Left kidney (tissue), 8 donors: ENCODE measurements at places on chromosomes 16 and 17.

DNA sequence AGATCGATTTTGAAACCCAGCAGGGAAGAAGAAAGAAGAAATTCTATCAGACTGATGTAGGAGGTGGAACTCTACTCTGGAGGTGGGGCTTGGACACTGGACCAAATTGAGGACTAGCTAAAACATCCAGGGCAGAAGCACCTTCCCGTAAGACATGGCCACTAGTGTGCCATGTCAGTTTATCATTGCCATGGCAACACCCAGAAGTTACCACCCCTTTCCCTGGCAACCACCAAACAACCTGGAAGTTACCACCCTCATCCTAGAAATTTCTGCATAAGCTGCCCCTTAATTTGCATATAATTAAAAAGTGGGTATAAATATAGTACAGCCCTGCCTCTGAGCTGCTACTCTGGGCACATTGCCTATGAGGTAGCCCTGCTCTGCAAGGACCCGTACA lies 66.7 kb downstream of the NACA2 start:
- DNase-seq, result no peak

DNA sequence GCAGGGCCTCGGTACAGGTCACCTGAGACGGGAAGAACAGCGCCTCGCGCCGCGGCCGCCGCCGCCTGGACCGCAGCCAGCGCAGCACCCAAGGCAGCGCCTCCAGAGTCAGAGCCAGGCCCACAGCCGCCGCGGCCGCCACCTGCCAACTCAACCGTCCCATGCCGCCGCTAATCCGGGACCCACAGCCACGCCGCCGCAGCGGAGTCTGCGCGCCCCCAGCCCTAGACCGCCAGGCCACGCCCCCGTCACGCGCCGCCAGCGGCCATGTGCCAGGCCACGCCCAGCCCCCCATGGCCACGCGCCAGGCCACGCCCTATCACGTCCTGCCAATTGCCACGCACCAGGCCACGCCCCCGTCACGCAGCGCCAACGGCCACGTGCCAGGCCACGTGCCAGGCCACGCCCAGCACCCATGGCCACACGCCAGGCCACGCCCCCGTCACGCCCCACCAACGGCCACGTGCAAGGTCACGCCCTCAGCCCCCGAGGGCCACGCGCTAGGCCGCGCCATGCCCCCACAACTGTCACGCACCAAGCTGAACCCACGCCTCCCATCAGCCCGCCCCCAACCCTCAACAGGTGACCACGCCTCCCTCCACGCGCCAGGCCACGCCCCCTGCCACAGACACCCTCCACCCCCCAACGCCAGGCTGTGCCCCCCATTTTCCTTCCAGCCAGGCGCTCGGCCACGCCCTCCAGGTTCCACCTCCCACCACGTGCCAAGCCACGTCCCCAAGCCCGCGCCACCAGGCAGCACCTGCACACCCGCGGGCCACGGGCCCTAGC lies at the start of gene PLD6:
Gene PLD6 (minus strand): TSS at position 210 of the 789 bp plus-strand sequence. CDS start 47 bp downstream, at position 163.
- peak; percentile 52 for DNase-seq

GRCh38 chr17:7464081-7464480 lies 15.3 kb downstream of the ZBTB4 start:
- DNase-seq, result no peak

DNA sequence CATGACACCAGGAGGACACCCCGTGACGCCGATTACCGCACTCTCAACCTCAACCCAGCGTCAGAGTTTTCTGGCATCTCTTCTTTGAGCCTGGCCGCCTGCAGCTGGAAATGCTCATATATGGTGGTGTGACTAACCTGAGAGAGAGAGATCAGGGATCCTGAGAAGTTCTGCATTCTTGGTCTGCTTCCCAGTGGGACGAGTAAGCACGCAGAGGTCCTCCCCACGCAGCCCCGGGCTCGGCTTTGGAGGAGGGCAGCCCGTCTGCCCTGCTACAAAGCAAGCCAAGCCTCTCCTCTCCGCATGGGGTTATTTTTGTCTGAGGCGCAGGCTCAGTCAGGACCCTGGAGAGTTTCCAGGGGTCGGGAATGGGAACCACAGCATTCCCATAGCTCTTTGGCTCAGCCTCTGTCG lies 16.5 kb downstream of the CRISPLD2 start:
- DNase-seq, result peak; percentile 77

DNA sequence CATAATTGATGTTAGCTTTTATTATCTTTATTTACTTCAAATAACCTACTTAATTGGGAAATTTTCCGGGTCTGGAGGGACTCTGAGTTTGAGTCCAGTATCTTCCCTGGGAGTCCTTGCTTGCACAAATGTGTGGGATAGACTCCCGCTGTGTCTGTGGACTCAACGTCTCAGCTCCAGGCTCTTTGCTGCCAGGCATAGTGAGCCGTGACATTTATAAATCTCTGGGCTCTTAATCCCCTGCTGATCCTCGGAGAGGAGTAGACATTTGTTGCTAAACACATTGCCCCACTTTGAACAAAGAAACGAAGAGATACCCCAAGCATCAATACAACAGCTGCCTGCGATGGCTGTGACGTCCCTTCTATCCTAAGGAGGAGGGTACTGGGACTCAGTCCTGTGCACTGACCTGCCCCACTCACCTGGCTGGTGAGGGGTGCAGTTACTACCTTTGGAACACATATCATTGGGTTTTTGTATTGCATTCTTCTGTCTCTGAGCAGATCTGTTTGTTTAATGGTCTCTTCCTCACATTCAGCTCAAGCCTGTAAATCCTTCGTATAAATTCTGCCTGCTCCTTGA lies 316.9 kb downstream of the HAPSTR1 start:
- DNase-seq, result no peak

DNA sequence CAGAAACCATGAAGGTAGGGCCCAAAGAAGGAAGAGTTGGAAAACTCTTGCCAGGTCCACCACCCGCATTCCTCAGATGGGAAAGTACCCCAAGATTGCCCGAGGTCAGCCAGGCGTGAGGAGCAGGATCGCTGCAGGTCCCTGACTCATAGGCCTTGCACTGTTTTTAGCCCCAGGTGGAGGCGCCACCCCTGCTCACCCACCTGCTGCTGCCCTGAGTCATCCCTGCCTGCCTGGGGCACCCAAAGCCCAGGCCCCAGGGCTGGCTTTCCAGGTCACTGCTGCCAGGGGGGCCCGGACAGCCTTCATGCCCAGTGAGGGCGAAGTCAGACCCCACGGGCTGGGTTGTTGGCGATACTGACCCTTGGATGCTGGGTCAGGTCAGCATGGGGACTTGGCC lies 100.9 kb downstream of the AMFR start:
- no peak for DNase-seq

GRCh38 chr16:3045758-3046640 lies at the start of gene MMP25:
TSS of gene MMP25 (plus strand) at chr16:3046561. CDS start at chr16:3046918, 357 bp downstream.
- no peak for DNase-seq

DNA sequence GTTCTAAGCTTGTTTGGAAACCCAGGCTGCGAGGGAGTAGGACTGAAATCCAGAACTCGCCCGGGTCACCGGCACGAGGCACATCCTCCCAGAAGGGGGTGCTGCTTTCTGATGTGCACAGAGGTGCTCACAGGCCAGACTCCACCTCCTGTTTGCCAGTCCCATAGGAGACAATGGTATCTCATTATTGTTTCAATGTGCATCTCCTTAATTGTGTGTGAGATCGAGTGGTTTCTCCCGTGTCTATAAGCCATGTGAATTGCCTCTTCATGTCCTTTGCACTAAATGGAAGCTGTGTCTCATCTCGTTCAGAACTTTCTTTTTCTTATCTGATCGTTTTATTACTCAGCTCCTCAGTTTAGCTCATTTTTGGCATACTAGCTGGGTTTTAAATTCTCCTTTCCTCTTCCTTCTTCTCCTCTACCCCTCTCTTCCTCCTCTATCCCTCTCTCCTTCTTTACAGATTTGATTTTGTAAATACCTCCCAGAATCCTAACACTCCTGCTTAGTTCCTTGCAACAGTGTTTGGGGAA lies 32.1 kb upstream of the PRKCB start:
- DNase-seq, result no peak

GRCh38 chr17:28744972-28745785 lies 1.4 kb downstream of the TRAF4 start:
- DNase-seq, result peak; percentile 78

DNA sequence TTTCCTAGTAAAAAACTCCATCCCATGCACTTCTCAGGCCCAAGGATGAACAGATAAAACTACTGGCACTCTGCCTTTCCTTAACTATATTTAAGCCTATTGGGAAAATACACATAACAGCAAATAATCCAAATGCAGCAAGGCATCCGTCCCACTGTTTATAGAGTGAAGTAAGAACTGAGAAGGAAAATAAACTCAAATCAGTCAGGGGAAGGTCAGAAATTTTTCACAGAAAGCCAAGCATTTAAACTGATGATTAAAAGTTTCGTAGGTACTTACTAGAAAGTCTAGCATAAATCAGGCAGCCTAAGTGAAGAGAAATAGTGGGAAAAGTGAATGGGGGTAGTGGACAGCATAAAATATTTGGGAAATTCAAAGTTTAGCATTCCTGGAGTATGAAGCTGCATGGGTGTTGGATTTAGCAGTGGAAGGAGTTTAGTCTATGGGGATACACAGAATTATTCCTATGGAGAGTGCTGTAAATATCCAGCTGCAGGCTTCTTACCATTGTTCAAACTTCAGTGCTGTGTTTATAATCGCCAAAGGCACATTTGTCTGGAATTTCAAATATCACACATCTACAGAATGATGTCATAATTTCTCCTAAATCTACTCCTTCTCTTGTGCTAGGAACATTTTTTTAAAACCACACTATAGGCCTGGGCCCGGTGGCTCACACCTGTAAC lies 1131.0 kb upstream of the GOT2 start:
- no peak for DNase-seq

DNA sequence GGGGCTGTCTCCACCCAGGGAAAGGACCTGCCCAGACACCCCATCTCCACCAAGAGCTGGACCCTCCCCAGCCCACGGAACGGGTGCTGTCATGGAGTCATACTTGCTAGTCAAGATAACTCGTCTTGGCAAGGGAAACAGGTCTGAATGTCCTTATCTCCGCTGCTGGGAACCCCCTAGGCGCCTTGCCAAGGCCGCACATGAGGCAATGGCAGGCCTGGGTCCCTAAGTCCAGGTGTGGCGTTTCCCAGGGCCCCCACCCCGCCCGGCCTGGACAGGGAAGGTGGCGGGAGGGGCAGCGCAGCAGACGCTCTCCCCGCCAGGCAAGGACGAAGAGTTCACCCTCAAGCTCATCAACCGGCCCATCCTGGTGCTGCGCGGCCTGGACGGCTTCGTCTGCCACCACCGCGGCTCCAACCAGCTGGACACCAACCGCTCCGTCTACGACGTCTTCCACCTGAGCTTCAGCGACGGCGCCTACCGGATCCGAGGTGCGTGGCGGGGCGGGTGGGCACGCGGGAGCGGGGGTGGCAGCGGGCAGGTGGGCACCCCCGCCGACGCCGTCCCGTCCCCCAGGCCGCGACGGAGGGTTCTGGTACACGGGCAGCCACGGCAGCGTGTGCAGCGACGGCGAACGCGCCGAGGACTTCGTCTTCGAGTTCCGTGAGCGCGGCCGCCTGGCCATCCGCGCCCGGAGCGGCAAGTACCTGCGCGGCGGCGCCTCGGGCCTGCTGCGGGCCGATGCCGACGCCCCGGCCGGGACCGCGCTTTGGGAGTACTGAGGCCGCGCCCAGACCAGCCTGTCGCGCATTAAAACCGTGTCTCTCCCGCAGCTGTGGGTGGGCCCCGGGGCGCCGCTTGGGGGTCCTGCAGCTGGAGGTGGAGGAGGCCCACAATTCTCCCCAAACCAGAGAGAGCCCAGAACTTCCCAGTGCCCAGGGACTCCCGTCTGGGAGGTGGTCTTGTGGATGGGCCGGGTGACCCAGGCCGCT lies 8.4 kb downstream of the FSCN2 start:
- DNase-seq, result no peak

- no peak for DNase-seq
Measured at GRCh38 chr17:51407576-51407975, 147.2 kb downstream of the UTP18 start.

DNA sequence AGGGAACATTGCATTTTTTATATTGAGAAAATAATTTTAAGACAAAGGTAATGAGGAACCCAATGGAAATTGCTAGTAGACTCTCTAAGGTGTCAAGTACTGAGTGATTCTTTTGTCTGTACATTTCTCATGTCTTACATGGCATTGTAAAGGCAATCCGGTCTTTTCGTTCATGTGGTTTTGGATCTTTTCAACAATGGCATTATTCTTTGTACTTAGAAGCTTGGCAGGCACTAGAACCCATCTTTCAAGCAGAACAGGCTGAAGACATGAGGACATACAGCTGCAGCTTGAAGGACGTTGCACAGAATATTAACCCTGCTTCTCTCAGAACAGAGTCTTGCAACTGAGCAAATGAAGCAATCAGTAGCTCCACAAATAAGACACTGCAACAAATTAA lies 231.5 kb upstream of the ZFHX3 start:
- DNase-seq, result no peak

DNA sequence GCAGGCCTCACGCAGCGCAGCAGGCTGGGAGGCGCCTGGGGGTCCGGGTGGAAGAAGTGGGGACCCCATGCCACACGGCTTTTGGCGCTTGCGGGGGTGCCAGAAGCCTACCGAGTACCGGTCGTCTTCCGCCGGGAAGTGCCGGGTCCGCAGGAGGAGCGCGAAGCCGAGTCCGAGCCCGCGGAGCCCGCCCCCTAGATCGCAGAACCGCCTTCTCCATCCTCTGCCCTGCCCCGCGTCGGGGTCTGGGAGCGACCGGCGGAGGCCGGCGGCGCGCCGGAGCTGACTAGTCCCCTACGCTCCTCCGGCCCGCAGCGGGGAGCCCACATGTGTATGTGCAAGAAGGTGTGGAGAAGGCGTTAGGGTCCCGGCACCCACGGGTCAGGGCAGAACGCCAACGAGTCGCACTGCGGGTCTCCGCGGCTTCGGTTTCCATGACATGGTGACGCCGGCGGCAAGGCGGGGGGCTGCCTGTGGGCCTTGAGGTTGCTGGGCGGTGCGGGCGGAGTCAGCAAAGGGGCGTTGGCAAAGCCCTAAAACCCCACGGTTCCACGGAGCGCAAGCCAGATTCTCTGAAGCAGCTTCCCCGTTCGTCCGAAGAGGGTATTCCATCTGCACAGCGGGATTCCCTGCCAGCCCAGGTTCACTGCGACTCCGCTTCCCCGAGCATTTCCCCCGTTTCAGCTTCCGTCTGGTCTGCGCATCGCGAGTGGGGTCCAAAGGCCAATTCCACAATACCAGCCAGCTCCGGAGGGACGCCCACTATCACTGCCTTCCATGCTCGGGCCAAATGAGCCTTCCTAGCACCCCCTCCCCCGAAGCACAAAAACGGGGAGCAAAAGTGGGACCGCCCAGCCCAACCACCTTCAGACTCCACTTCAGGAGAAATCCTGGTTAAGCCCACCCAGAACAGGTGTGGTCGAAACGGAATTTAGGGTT lies 2.3 kb upstream of the LHX1 start:
- no peak for DNase-seq

DNA sequence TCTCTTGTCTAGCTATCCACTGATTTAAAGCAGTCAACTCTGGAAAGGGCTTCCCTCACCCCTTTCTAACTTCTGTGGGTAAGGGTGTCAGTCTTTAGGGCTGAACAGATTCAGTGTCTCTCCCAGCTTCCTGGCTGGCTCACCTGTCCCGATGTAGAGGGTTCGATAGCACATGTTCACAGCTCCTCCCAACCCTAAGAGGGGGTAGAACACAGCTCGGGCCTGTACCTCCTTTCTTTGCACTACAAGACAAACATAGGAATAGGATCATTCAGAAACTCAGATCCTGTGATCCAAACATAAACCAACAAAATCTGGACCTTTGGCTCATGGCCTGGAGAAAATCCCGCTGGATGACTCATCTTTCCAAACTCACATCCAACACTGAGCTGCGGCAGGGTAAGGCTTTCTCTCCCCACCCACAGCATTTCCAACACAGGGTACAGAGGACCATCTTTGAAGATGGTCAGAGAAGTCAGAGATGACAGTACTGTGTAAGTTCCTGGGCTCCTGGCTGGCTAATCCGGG lies 5.8 kb upstream of the DHRS13 start:
- DNase-seq, result no peak

GRCh38 chr17:78935419-78936323 lies 10.5 kb upstream of the TIMP2 start:
- DNase-seq, result peak; percentile 68
